KG1 (cell line): ENCODE measurements at places on chromosomes 6 and 20.

DNA sequence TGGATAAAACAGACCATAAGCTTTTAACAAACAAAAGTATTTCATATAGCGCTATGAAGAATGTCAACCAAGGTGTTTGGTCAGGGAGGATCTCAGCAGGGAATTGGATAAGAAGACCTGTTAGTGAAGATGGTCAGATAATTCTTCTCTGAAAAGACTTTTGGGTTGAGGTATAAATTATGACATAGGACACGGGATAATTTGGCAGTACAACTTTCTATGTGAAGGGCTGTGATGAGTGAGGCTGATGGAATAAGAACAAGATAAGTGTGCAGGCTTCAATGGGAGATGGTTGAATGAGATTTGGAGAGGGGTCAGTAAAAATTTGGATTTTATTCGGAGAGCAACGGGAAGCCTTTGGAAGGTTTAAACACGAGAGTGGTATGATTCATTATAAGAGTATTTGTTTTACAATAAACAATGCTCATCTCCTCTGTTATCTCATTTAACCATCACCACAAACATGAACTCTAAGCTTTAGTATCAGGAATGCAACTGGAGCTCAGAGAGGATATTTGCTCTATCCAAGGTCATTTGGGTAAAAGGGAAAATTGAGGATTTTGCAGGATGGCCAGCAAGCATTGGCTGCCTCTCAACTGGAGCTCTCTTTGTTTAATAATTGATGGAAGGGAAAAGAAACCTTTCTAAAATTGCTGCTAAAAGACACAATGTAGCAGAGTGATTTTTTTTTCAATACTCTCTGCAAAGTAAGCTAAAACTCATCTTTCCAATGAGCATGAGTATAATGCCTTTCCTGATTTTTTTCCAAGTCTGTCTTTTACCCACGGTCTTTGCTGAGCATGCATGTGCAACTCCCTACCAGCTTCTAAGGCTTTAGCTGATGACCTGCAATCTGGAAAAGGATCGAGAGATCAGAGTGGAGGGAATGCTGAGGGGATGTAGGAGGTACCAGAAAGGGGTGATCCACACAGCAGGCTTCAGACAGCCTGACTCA, 534.0 kb downstream of the CBLN4 start:
- no peak for DNase-seq

DNA sequence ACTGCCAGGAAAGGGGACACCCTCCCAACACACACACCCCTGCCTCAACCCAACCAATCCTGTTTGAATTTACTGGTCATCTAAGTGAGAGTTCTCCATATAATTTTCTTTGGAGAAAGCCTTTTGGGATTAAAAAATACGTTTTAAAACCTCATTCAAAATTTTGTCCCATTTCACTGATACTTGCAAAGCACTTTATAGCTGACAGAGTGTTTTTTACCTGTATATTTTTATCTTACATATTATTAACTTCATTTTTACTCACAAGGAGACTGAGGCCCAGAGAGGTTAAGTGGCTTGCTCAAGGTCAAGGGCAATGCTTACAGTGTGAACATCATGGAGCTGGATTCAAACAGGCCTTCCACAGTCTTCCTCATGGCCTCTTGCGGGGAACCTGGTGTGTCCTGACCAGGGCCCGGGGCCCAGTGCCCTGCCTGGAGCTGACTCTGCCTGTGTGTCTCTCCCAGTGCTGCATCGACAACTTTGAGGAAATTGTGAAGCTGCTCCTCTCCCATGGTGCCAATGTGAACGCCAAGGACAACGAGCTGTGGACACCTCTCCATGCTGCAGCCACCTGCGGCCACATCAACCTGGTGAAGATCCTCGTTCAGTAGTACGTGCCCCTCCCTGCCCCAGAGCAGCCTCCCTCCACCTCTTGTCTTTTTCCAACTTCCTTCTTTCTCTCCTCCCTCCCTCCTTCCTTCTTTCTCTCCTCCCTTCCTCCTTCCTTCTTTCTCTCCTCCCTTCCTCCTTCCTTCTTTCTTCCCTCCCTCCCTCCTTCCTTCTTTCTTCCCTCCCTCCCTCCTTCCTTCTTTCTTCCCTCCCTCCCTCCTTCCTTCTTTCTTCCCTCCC, 30.9 kb upstream of the FAM83D start:
- DNase-seq, result no peak

GRCh38 chr6:140445474-140446004, 1071.1 kb upstream of the CITED2 start:
- DNase-seq, result no peak

DNA sequence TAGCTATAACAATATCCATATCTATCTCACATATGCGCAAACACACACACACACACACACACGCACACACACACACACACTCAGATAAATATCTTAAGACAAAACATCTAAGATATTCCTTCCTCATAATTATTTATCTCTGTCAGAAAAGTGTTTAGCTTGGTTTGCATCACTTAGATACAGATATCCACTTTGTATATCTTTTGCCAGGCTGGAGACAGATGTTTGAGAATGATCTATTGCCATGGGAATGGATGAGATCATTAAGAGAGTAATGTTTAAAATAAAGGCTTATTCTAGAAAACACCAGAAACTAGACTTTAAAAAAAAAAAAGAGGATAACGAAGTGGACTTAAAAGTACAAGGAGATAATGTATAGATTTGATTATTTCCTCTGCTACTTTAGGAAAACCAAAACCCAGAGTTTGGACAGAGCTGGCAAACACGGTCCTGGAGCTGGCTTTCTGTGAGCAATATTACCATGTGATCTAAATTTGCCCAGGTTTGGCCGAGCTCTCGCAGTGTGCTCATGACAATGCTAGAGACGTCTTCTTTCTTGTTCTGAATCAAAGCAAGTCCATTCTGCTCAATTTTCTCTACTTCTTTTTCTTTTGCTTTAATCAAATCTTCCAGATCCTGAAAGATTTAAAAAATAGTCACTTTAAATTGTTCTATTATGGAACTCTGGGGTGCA, 411.8 kb downstream of the SYNE1 start:
- no peak for DNase-seq

GRCh38 chr6:156427345-156427744, 349.8 kb upstream of the ARID1B start:
- no peak for DNase-seq

GRCh38 chr6:89734526-89734925, 85.1 kb downstream of the MDN1 start:
- no peak for DNase-seq

- no peak for DNase-seq
Measured at GRCh38 chr20:59580146-59580946, 24.0 kb upstream of the PHACTR3 start.

DNA sequence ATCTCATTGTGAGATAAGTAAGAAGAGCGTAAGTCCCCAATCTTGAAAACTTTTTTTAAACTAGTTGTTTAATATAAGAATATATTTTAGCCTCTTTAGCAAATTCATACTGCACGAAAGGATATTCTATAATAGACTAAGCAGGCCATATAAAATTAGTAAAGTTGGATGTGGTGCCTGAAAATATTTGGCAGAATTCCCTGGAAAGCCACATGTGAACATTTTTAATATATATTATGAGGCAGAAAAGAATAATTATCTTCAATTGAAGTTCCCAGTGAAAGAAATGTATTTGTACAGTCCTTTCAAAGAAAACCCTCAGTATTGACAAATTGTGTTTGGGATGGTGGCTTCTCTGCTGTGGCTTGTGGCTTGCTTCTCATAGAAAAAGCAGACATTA, 237.5 kb upstream of the JAG1 start:
- DNase-seq, result no peak

DNA sequence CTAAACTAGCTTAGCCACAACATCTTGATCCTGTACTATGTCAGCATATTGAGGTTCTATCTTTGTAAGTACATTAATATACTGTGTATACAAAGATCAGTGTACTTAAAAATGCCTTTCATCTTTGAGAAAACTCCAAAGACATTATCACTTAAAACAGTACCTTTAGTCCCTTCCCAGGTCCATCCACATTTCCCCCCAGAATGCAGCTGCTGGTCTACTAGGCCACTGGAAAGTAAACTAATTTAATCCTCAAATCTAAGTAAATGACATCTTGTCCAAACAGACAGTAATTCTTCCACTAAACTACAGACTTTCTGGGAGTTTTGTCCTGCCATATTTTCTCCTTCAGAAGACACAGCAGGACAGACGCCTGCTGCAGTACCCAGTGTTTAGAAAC, 68.7 kb downstream of the SYCP2 start:
- no peak for DNase-seq

DNA sequence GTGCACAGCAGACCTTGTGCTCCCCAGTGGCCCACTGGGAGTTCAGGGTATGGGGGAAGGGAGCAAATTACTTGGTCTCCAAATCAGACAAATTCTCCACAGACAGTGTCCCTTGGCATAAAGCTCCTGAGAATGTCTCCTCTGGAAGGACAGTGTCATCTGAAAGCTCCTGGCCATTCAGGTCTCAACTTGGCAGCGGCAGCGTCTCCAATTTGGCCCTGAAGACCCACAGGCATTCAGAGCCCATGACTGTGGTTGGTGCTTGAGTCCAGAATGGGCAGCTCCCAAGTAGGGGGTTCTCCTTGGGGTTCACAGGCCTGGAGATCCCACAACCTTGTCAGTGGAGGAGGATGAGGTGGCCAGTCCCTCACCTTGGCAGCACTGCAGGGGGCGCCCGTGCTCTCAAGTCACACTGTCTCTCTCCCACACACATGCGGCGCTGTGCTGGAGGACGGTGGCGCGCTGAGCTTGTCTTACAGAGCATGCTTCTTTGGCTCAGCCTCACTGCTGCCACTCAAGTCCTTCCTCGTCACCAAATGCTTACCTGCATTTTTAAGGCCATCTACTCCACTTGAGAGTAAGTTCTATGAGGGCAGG, 20.7 kb downstream of the DYNLRB1 start:
- no peak for DNase-seq

DNA sequence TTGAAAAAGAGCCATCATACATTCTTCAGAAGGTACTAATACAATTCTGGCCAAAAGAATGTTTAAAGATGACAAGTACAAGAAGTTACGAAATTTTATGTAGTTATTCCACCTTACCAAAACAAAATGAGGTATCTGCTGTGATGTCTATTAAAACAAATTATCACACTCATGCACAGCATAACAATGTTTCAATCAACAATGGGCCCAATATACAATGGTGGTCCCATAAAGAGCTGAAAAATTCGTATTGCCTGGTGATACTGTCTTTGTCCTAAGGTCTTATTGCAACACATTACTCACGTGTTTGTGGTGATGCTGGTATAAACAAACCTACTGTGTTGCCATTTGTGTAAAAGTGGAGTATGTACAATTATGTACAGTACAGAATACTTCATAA, 3.6 kb upstream of the NUP153 start:
- no peak for DNase-seq

DNA sequence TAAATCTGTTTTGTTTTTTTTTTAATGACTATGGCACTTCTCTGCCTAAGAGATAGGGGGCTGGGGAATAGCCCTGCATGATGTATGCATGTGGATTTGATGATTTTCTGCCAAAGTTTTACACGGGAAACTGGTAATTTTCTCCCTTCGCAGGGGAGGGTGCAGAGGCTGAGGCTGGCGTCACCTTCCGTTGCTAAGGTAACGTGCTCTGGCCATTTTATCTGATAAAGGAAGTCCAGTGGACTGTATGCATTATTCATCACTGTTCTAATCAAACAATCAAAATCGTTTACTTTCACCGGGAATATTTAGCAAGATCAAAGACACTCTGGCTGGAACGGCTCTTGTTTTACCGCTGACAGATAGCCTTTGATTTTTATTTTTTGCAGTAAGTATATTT, 789 bp downstream of the PHACTR1 start:
- no peak for DNase-seq

DNA sequence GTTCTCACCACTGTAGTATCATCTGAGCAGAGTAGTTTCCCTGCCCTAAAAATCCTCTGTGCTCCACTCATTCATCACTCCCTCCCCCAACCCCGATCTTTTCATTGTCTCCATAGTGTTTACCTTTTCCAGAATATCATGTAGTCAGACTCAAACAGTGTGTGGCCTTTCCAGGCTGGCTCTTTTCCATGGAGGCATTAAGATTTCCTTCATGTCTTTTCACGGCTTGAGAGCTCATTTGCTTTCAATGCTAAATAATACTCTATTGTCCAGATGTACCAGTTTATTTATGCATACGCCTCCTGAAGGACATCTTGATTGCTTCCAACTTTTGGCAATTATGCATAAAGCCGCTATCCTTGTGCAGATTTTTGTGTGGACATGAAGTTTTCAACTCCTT, 235.8 kb downstream of the PHACTR1 start:
- DNase-seq, result no peak

- no peak for DNase-seq
Measured at GRCh38 chr20:62357187-62357667, 9.9 kb downstream of the LAMA5 start.

- no peak for DNase-seq
Measured at GRCh38 chr6:52422156-52422555, 2.0 kb downstream of the EFHC1 start.

DNA sequence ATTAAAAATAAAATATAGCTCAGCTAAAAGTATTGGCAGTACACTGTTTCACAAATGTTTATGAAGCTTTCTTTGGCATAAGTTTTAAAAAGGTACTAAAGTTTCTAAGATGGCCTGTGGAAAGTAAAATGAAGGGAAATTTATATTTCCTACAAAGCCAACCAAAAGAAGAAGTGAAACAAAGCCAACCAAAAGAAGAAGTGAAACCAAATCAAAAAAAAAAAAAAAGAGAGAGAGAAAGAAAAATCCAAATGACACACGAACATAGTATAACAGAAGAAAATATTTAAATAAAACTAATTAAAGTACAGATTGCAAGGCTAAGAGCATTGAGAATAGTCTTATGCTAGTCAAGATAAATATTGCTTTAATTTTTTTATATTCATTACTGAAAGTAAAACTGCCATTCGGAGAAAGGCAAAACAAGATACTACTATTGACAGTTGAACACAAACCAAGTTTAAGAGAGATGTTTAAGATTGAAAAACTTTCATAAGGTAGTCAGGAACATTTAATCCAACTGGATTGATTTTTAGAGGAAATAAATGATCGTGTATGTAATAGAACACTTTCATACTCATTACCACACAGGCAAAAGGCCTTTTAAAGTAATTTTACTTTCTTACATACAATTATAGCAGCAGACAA, 12.8 kb upstream of the KHDRBS2 start:
- no peak for DNase-seq
